Stimulated activated CD4-positive, alpha-beta T cell treated with anti-CD3 and anti-CD28 coated beads, TNF-alpha, amount 100 ng/mL, for 4 hours (primary cell): ENCODE measurements at places on chromosomes 3 and 15.

- no peak for DNase-seq
Observed at GRCh38 chr3:141489203-141489602, 2.4 kb downstream of the RASA2 start.

DNA sequence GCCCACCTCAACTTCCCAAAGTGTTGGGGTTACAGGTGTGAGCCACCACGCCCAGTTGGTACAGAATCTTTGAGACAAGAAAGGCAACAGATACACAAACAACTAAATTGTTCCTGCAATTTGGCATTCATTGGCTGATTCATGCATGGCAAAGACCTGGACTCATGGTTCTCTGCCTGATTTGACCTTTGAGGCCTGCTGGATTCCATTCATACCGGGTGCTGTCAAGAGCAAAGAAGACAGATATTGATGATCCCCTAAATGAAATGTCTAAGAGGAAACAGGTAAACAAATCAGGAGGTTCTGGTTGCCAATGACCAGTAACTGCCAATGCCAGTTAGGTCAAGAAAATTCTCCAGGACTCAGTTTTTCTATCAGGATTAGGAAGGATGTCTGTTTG, 43.9 kb upstream of the RAD18 start:
- no peak for DNase-seq

DNA sequence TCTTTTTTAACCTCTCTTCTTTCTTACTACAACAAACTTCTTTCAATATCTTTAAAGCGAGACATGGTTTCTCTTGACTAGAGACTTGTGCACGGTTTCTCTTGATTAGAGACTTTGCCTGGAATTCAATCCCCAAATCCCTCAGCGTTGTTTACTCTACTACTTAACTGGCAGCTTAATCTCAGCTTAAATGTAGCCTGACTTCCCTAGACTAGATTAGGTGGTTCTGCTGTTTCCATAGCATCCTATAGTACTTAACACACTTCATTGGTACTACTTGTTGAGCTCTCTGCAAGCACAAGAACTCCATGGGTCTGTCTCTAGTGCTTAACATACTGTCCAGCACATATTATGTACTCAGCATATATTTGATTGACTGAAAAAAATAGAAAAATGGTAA, 168.2 kb upstream of the GPR149 start:
- DNase-seq, result no peak

- no peak for DNase-seq
Observed at GRCh38 chr15:71496336-71496955, 313.9 kb upstream of the NR2E3 start.

DNA sequence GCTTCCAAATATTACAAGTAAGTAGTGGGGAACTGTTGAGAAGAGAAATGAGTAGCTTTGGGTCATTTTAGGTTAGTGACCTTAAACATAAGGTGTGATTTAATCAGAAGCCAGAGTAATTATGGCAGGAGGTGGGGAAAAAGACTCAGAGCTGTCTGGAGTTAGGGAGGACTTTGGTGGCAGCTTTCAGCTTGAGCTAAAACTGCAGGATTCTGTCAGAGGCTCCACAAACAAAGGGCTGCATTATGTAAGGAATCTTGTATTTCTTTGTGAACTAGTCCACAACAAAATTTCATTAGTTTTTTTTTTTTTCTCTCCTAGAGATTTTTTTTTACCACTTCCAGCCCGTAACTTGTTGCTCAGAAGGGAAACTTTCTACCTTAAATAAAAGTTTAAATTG, 345.3 kb downstream of the TIGIT start:
- no peak for DNase-seq

GRCh38 chr3:65532215-65532614, 506.5 kb downstream of the MAGI1 start:
- DNase-seq, result no peak

- DNase-seq, result no peak
Observed at GRCh38 chr3:174125267-174125824, 727.8 kb downstream of the NLGN1 start.

DNA sequence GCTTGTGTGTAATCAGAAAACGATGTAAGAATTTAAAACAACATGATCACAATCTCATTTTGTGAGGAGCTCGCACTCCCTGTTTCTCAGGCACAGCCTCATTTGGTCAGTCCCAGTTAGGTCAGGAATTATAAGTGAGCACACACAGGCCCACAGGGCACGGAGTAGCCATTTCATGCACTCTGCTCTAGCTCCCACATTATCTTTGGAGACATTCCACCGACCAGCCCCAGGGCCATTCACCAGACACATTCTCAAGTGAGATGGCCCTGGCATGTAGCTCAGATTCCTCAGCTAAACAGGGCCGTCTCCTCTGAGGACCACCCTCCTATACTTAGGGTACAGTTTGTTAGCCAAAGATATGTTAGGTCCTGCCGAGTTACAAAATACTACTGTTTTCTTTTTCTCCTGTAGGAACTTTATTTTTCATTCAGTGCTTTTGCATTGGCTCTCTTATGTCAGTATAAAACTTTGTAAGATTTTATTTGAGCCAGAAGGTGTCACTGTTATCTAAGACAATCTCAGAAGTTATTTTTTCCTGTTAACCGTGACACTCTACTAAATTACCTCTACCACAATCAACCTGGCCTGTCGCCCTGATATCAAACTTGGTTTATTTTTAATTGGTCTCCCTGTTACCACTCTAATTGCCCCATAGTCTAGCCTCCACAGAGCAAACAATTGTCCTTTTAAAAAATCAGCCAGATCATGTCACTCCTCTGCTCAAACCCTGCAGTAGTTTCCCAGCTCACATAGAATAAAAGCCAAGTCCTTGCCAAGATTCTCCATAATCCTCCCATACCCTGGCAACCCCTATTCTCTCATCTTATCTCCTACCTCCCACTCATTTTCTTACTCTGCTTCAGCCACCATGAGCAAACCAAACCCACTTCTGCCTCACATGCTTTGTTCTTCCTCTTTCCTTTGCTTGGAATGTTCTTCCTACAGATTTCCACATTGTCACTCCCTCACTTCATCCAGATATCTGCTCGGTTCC, 105.7 kb downstream of the PPP2R3A start:
- no peak for DNase-seq

GRCh38 chr3:84277562-84278224, 681.1 kb upstream of the CADM2 start:
- DNase-seq, result no peak
